COLO829 (cell line): ENCODE measurements at places on chromosomes 3 and 15.

GRCh38 chr3:63954182-63954581, 42.0 kb upstream of the SCAANT1 start:
- DNase-seq, result no peak

GRCh38 chr3:38046027-38046426, 7.0 kb downstream of the DLEC1 start:
- no peak for DNase-seq

DNA sequence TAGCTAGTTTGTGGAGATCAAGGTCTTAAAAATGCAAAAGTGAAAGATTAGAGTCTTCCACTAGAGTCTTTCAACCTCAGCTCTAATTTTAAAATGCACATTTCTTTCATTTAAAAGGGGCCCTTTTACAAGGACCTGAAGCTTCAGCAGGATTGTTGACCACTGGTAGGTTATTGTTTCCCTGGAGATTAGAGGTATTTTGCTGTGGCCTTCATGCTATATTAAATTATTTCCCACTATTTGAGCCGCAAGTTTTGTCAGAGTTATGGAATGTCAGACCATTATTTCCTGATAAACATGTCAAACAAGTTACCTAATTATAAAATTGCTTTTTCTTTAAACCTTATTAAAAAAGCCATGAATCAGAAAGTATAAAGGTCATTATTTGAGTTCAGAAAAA, 103.1 kb upstream of the CCNL1 start:
- DNase-seq, result no peak

DNA sequence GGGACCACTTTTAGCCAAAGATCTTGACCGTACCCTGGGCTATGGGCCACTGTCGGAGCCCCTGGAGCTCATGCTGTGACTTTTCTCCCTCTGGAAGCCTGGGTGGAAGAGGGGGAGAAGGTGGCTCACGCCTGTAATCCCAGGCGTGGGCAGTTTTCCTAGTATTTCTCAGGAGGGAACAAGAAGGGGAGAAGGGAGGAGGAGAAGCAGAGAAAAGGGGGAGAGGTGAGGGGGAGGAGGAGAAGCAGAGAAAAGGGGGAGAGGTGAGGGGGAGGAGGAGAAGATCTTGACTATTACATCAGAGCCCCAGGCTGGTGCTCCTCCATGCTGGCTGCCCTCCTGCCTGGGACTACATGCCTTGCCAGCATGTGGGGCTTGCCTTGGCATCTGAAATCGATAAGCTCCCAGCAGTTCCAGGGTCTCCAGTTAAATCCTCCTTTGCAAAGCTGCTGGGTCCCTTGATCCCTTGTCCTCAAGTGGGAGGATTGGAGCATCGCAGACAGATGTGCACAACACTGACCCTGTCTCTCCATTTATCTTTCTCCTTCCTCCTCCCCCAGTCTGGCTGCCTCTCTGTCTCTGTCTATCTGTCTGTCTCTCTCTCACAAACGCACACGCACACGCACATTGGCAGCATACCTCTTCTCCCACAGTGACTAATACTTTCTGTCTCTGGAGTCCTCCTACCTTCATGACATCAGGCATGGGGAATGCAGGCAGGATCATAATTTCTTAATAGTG, 41.6 kb downstream of the MRAS start:
- peak; percentile 64 for DNase-seq

- DNase-seq, result no peak
Observed at GRCh38 chr3:137191133-137191923, 233.5 kb downstream of the IL20RB start.

- no peak for DNase-seq
Observed at GRCh38 chr3:71570546-71570945, 13.0 kb downstream of the FOXP1 start.

GRCh38 chr3:71128961-71129360, 454.6 kb downstream of the FOXP1 start:
- DNase-seq, result peak; percentile 35
